ENCODE measurements at places on chromosomes 1 and 21.

DNA sequence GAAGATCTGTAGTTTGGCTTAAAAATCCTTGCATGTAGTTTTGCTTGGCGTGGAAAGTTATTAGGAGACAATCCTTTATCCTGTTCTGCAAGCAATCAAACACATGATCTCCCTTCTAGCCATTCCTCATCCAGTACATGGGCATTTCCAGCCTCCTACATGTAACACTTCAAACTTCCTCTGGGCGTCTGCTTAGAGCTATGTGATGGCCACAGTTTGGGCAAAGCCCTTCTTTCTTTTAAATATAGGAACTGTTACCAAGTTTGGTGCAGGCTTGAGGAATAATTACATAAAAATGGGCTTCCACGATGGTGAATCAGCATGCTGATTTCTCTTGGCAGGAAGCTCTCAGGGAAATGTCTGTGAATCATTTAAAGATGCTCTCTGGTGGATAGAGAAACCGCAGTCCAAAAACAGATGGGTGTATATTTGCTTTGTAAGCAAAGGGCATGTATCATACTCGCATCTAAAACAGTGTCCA is 176.9 kb upstream of the FMN2 start:
- peak; percentile 93 for ATAC-seq

- ATAC-seq: no peak
Observed at GRCh38 chr1:196324345-196324744, 283.9 kb downstream of the KCNT2 start.

GRCh38 chr1:218658269-218658668 is 313.1 kb downstream of the TGFB2 start:
- ATAC-seq: peak; percentile 6

GRCh38 chr1:33141781-33142180 is 40.1 kb downstream of the TRIM62 start:
- ATAC-seq: no peak

GRCh38 chr1:172670316-172670715 is 11.4 kb downstream of the FASLG start:
- no peak for ATAC-seq

GRCh38 chr1:110011527-110012041 is 22.8 kb upstream of the STRIP1 start:
- ATAC-seq: peak; percentile 96

- ATAC-seq: no peak
Observed at GRCh38 chr1:28417926-28418637, 48.5 kb downstream of the PHACTR4 start.

GRCh38 chr1:93573940-93574469 is 107.6 kb downstream of the BCAR3 start:
- no peak for ATAC-seq

GRCh38 chr1:232538224-232538942 is 91.5 kb downstream of the SIPA1L2 start:
- ATAC-seq: no peak

DNA sequence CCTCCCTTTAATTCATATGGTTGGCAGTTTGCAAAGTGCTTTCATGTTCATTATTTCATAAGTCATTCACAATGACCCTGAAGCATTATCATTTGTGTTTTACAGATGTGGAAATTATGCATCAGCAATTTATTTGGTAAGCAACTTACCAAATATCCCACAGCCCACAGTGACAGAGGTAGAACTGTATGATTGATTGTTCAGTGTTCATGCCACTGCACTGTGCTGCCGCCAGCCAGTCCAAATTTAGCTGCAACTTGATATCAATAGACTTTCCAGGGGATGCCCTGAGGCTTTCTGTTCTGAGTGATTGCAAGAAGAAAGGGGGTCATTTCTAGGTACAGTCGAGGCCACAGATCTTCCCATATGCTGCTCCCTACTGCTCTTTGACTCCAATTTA is 380.3 kb downstream of the PLPP3 start:
- no peak for ATAC-seq

DNA sequence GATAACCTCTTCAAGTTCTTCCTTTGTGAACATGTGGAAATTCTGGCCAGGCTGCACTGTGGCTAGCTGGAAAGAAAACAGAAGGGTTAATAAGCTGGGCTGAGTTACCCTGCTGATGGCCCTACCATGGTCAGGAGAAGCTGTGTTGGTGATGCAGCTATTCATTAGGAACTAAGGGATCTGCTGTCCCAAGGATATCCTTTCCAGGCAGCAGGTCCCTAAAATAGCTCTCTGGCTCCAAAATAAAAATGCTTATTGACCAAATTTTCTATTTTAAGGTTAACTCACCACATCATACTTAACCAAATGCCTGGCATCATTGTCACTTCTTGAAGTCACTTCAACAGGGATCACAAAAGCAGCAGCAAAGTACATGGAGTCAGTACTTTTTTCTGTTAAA is 4.3 kb upstream of the SORT1 start:
- no peak for ATAC-seq

- peak; percentile 23 for ATAC-seq
Observed at GRCh38 chr1:6220236-6220635, 14.3 kb downstream of the RNF207 start.

DNA sequence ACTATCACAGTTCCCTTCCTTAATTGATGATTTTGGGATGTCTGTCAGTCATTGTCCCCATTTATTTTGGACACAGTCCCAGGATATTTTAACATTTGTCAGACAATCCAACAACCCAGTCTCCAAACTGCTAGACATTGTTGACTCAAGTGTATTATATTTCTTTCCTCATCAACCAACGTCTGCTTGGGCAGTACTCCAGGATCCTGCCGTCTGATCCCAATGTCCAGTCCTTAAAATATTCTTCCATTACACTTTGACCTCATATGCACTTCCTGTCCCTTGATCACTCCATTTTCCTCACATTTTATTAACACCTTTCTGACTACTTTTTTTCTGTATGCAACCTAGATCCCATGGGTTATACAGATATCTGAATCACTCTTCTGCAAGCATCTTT is 39.8 kb upstream of the KIAA0040 start:
- no peak for ATAC-seq

DNA sequence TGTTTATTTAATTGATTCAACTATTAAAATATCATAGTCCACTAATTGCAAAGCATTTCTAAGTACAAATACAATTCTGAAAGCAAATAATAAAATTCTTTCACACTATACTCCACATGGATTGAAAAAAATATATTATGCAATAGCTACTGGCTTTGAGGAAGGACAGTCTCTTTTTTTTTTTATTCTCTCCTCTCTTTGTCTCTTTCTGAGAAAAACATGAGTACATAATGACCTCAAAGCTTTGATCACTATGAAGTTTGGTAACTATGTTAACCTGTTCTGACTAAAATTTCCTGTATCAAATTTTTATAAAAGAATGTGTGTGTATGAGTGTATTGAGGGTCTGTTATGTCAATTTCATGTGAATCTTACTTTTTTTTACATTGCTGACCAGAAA is 96.2 kb downstream of the RGS2 start:
- ATAC-seq: no peak

GRCh38 chr1:12339811-12340543 is 110.1 kb downstream of the VPS13D start:
- ATAC-seq: peak; percentile 44

GRCh38 chr21:29453511-29453910 is 154.8 kb downstream of the BACH1 start:
- ATAC-seq: no peak
